ENCODE measurements at places on chromosomes 12 and 14.

- no peaks in the 10 kb centered on the region for H3K27me3 ChIP-seq
- no peak overlapping the region for H3K27ac ChIP-seq
- H3K4me1 ChIP-seq, result 0 out of 2 replicates have a peak, but pooled peaks cover 3% of the 10 kb centered on the region
- peak overlapping the region; percentile 89 for H3K4me3 ChIP-seq
- H3K36me3 ChIP-seq, result no peaks in the 10 kb centered on the region
Measured at GRCh38 chr14:52551696-52552062, 626 bp downstream of the TXNDC16 start.

DNA sequence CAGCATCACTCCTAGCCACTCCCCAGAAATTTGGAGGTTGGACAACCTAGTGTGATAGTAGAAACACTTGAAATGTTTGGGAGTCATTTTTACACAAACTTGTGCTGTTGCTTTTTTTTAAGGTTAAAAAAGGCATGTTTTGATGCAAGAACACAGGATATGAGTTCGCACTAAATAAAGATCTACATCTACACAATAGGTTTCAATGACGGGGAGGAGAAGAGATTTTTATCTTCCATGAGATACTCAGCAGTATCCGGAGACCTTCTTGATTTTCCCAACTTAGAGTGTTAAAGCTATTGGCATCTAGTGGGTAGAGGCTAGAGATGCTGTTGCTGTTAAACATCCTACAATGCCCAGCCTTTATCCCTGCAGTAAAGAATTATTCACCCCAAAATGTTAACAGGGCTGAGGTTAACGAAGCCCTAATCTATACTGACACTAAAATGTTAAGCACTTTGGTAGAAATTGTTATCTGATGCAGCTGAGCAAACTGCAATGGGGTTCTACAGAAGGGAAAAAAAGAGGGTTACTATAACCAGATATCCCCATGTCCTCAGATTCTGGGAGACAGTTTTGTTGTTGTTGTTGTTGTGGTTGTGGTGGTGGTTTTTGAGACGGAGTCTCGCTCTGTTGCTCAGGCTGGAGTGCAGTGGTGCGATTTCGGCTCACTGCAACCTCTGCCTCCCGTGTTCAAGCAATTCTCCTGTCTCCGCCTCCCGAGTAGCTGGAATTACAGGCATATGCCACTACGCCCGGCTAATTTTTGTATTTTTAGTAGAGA is 14.0 kb upstream of the PCNX1 start:
- DNase-seq, result no peak
- H3K36me3 ChIP-seq, result no peaks in the 10 kb centered on the region
- no peaks in the 10 kb centered on the region for H3K27me3 ChIP-seq
- no peak overlapping the region for H3K4me3 ChIP-seq

- no peaks in the 10 kb centered on the region for H3K36me3 ChIP-seq
- no peak for DNase-seq
- no peak overlapping the region for H3K4me3 ChIP-seq
- H3K4me1 ChIP-seq, result no peaks in the 10 kb centered on the region
- no peaks in the 10 kb centered on the region for H3K27me3 ChIP-seq
Measured at GRCh38 chr14:95227279-95227860, 70.0 kb upstream of the DICER1 start.

DNA sequence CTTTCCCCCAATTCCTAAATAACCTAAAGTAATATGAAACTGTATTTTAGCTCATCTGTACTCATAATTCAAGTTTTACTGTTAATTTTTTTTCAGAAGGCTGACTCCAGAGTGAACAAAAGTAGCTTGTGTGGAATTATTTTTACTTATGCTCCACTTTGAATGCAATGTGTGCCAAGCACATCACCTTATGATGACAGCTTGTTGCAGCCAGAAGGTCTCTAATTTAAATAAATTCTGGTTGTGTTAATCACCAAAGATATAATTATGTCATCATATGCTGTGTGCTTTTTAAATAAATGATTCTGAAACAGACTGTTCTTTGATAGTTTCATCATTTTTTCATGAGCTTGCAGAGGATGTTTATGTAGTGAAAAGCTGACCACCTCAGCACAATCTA is 283.1 kb downstream of the TMEM117 start:
- no peak for DNase-seq
- H3K27me3 ChIP-seq, result no peaks in the 10 kb centered on the region
- no peak overlapping the region for H3K27ac ChIP-seq
- no peak overlapping the region for H3K4me3 ChIP-seq

DNA sequence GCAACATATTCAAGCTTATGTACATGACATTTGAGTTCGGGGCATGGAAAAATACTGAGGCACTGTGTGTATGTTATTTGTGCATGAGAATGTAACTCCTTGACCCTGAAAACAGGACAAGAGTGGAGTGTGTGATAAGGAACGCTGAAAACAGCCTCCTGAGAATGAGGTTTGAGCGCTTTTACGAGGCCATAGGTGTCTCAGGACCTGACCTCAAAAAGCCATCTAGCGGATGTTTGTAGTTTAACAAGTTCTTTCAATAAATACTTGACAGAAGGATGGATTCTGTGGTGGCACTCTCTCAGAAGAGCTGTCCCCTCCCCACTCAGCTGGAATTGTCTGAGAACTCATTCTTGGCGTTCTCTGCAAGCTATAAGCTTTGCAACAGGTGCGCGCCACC is 350.5 kb upstream of the TMTC1 start:
- H3K27ac ChIP-seq, result no peak overlapping the region
- no peaks in the 10 kb centered on the region for H3K27me3 ChIP-seq
- peak; percentile 38 for DNase-seq

- H3K27ac ChIP-seq, result no peak overlapping the region
- no peak for DNase-seq
- H3K4me1 ChIP-seq, result no peaks in the 10 kb centered on the region
- no peak overlapping the region for H3K4me3 ChIP-seq
- H3K27me3 ChIP-seq, result no peaks in the 10 kb centered on the region
Measured at GRCh38 chr12:3317841-3318501, 173.0 kb upstream of the PRMT8 start.
